ENCODE measurements at places on chromosomes 1 and 21. TPM values are rescaled to one million over a fixed set of nuclear protein-coding genes. Genes with fewer than 3 reads are reported as not detected.

LIN28A gene
- not detected for total RNA-seq

CHRM3 gene
- 0.13 TPM for total RNA-seq

SPATA21 gene
- not detected for total RNA-seq

FLAD1 gene
- 13.6 TPM for total RNA-seq

NUDC gene
- 23.0 TPM for total RNA-seq

KDF1 gene
- not detected for total RNA-seq

GPR52 gene
- 3.3 TPM for total RNA-seq

TGFB2 gene
- 49.2 TPM for total RNA-seq

SLC44A3 gene
- 5.6 TPM for total RNA-seq

DISP3 gene
- total RNA-seq: under 0.01 TPM

RYR2 gene
- 0.43 TPM for total RNA-seq

RGS1 gene
- total RNA-seq: 0.43 TPM

SLC16A4 gene
- 57.1 TPM for total RNA-seq
